ENCODE measurements at places on chromosomes 3 and 15.

- DNase-seq, result no peak
Observed at GRCh38 chr15:54850101-54850500, 346.6 kb downstream of the RSL24D1 start.

DNA sequence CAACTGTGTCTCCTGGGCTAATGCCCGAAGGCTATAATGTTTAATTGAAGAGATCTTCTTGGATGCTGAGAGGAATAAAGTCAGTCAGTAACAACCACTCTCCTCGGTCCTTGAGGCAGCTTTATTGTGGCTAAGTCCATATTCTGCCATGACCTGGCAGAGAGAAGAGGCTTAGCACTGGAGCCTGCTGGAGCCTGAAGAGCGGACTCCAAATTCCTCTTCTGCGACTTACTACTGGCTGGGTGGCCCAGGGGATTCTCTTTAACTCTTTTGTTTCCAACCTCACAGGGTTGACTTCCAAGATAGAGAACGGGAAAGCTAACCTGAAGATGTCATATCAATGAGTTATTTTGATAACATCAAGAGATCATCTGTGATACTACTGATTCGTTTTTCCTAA, 71.1 kb downstream of the MYO1E start:
- DNase-seq, result no peak

- DNase-seq, result peak; percentile 49
Observed at GRCh38 chr15:90869601-90870353, 1.4 kb downstream of the FURIN start.

DNA sequence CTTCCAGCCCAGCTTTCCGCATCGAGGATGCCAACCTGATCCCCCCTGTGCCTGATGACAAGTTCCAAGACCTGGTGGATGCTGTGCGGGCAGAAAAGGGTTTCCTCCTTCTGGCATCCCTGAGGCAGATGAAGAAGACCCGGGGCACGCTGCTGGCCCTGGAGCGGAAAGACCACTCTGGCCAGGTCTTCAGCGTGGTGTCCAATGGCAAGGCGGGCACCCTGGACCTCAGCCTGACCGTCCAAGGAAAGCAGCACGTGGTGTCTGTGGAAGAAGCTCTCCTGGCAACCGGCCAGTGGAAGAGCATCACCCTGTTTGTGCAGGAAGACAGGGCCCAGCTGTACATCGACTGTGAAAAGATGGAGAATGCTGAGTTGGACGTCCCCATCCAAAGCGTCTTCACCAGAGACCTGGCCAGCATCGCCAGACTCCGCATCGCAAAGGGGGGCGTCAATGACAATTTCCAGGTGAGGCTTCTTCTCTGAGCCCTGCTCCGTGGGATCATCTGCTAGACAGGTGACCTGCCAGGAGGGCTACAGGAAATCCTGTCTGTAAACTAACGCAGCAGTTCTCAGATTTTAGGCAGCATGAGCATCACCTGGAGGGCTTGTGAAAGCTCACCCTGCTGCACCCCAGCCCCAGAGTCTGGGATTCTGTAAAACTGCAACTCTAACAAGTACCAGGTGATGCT, 1.6 kb downstream of the THBS1 start:
- no peak for DNase-seq

GRCh38 chr3:49668861-49669260, 5.3 kb upstream of the APEH start:
- no peak for DNase-seq

DNA sequence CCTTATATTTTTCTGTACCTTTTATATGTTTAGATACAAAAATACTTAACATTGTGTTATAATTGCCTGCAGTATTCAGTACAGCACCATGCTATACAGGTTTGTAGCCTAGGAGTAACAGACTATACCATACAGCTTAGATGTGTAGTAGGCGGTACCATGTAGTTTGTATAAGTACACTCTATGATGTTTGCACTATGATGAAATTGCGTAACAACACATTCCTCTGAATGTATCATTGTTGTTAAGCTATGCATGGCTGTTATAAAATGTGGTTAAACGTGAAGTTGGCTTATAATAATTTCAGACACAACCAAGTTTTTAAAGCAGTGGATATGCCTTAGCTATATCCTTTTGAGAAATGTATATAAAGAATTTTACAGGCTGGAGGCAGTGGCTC, 328.3 kb downstream of the PLCL2 start:
- no peak for DNase-seq

- DNase-seq, result no peak
Observed at GRCh38 chr15:70853973-70854665, at the start of gene LARP6. Gene LARP6 (minus strand): TSS chr15:70854157. CDS start chr15:70854088, 69 bp downstream.

GRCh38 chr3:52004163-52004787, 8.6 kb upstream of the RPL29 start:
- DNase-seq, result no peak

- no peak for DNase-seq
Observed at GRCh38 chr15:65790694-65791334, 1.3 kb downstream of the DENND4A start.

GRCh38 chr3:167830007-167830406, 94.5 kb downstream of the SERPINI1 start:
- no peak for DNase-seq

DNA sequence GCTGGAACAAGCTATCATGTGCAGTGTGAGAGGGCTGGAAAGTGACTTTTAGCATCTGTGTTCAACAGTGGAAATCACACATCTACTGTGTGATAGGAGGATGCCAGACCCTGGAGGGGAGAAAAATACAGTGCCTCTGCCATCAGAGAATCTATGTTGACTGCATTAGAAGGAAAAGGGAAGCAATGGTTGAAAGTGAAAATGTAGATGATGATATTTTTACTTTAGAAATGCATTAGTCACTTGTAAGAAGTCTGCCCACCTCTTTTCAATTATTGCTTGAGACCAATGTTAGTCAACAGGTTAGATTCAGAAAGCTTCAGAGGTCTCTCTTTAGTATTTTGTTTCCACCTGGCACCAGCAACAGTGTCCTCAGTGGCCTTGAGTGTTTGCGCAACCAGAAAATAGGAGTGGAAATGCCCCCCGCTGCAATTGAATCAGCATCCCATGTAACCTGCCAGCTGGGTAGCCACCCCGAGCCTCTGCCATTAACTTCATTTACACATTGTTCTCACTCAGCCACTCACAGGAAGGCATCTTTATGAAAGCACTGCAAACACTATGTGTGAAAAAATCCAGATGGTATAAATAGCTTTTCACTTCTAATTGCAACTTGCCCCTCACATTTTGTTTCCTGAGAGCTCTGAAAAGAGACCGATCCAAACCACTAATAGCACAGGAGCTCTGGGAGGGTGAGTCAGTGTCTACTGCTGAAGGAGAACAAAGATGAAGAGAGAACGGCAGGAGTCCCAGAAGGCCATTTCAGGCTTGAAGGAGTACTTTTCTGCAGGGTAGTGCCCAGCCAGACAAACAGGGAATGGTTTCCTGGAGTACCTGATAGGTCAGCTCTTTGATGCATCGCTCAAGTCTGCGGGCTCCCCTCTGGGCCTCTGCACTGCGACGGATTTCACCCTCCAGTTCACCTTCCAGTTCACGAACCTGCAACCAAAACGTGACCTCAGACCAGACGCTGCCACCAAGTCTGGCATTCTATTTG, 92.1 kb downstream of the HHLA2 start:
- DNase-seq, result no peak

DNA sequence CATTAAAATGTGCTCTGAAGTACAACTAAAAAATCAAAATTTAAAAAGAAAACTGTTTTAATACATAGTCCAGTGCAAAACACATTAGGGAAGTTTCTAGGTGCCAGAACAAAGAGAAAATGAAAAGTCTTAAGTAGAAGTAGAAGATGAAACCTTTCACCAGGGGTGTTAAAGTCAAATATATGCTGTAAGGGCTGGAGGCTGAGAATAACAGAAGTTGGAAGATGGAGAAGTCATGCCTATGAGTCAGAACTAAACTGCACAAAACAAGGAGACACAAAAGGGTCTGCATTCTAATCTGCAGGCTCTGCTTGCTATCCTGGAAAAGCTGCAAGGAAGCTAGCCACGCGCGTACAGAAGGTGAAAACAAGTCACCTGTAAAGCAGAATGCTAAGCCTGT, 48.7 kb upstream of the CPB1 start:
- no peak for DNase-seq

DNA sequence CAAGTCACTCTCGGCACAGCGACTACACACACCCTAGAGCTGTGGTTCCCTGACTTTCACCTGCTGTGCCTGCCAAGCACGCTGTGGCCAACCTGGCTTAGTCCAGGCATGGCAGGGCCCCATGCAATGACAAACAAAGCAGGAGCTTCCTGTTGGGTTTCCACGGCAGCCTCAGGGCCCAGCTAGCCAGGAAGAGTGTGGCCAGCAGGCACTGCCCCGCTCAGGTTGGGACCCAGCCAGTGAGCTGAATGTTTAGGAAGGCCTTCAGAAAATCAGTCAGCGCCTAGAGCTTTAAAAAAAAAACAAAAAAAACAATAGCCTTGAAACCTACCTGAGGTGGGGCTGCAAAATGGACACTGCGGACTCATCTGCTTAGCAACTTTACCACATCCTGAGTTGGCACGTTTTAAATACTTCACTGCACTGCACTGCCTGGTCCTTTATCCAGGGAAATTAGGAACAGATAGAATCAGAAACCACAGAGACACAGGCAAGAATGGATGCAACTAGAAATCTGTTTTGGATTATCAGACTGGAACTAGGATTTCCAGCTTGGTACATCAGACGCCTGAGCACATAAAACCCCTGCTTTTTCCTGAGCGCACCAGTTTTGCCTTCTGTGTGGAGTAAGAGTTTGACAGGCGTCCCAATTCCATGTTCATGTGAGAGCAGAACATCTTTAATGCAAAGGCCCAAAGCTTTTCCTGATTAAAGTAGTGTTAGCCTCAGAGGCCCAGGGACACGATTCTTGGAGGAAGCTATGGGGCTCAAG, 36.2 kb upstream of the LDHAL6B start:
- DNase-seq, result peak; percentile 65

- DNase-seq, result no peak
Observed at GRCh38 chr15:67840749-67841512, 1.1 kb upstream of the RNU6-1 start.

DNA sequence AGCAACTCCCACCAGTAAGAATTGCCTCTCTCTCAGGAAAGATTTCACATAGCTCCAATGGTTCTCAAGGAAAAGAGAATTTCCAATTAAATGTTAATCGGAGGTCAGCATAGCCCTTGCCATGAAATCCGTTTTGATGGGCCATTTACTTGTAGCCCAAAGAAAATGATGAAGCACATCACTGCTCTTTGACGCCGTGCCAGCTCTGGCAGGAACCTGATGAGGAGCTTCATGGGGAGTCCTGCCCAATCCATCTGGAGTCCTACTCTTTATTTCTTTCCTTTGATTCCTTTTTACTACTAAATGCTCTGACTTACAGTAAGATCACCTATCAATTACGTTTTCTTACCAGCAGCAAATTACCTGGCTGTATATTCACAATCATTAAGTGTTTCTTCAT, 84.7 kb downstream of the FGF12 start:
- no peak for DNase-seq

DNA sequence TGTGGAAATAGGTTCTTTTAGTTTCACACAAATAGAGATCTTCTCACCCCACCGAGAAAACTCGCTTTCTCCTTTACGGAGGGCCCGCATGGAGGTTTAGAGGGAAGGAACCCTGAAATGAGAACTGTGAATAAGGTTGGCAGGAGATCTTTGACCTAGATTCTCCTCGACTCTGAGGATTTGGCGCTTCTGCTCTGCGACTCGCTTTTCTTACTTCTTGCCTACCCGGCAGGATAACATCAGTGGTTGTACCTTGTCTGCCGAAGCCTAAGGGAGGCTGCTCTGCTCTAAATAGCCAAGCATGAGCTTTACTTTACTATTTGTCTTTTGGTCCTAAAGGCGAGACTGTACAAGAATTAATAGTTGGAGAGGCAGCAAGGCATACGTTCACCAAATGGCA, 473.3 kb upstream of the TPRG1 start:
- no peak for DNase-seq

- DNase-seq, result no peak
Observed at GRCh38 chr3:126258670-126259069, 78.3 kb upstream of the ALDH1L1 start.

DNA sequence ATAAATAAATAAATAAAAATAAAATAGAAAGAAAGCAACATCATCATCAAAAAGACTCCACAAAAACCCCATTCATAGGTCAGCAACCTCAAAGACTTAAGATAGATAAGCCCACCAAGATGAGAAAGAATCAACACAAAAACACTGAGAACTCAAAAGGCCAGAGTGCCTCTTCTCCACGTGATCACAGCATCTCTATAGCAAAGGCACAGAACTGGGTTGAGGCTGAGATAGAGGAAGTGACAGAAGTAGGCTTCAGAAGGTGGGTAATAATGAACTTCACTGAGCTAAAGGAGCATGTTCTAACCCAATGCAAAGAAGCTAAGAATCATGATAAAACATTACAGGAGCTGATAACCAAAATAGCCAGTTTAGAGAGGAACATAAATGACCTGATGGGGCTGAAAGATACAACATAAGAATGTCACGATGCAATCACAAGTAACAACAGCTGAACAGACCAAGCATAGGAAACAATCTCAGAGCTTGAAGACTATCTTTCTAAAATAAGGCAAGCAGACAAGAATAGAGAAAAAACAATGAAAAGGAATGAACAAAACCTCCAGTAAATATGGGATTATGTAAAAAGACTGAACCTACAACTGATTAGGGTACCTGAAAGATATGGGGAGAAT, 26.4 kb downstream of the GNB5 start:
- no peak for DNase-seq

GRCh38 chr3:139538733-139539132, 809 bp downstream of the RBP1 start:
- DNase-seq, result peak; percentile 68

GRCh38 chr3:156601497-156601896, 46.6 kb upstream of the SSR3 start:
- no peak for DNase-seq

DNA sequence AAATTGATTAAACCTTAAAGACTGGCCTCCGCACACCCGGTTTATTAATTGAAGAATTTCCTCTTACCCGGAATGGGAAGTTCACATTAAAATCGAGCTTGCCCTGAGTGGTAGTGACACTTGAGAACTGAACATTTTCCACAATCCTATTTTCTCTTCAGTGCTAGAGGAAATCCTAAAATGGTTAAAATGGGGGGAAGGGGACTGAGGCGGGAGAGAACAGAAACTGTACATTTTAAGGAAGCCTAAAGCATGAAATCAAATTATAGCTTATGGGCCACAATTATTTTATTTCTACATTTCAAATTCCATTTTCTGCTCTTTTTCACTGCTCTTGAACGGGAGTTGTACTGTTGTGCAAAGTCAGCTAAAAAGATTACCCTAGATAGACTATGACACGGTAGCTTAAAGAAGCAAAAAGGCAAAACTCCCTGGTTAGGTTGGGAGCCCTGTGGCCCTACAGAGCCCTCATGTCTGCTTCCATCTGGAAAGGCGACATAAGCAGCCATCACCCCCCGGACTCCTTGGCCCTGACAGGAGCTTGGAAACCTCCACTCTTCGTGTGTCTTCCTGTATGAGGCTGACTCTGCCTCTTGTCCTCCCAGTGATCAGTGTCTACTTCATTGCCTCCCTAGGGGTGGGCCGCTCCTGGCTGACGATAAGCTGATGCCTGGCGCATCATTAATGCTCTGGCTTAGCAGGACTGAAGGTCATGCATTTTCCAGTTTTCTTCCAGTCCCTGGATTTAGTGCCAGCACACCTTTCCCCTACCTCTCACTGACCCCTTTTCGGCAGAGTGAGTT, 79.3 kb downstream of the EEFSEC start:
- DNase-seq, result no peak

GRCh38 chr3:157574531-157574930, 71.3 kb upstream of the VEPH1 start:
- no peak for DNase-seq
